ENCODE measurements at places on chromosomes 16 and 17.

DNA sequence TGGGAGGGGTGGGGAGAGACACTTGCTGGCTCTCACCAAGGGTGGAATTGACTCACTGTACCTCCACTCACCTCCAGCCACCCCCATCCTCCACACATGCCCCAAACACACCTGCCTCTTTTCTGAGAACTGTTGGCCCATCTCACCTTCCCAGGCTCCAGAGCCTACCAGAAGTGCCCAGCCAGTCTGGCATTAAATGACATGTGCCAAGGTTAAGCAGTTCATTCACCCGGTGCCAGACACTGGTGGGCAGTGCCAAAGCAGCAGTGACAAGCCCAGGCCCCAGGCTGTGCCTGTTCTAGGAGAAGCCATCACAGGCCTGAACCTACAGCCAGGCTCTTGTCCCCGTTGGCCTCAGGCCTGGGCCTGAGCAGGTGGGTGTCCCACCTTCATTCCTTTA is 11.2 kb downstream of the MVP start:
- DNase-seq: no peak

- no peak for DNase-seq
These were observed 16.9 kb downstream of the CARHSP1 start for GRCh38 chr16:8851761-8852403.

DNA sequence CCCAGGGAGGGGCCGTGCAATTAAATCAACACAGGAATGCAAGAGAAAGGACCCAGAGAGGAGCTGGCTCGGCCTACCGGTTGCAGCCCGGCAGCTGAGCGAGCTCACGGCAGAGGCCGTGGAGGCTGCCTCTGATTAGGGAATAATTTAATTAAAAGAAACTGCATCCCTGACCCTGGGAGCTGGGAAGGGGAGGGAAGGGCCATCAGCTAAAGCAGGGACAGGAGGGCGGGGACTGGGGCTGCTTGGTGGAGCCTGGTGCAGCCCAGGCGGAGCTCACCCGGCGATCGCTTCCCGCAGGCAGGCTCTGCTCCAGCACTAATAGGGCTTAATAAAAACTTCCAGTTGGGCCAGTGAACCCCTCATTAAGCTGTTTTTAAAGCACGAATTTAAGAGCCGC is 43.4 kb downstream of the LMF1 start:
- no peak for DNase-seq

- DNase-seq: no peak
These were observed 72.0 kb upstream of the DNAJA2 start for GRCh38 chr16:47045459-47045858.

DNA sequence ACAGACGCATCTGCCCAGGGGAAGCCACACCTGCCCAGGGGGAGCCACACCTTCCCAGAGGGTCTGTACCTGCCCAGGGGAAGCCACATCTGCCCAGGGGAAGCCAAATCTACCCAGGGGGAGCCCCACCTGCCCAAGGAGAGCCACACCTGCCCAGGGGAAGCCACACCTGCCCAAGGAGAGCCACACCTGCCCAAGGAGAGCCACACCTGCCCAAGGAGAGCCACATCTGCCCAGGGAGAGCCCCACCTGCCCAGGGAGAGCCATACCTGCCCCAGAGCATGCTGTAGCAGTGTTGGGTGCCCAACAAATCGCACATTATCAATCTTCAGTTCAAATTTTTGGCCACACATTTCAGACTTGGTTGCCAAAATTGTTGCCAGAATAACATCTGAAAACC is 19.6 kb downstream of the NPRL3 start:
- DNase-seq: no peak

DNA sequence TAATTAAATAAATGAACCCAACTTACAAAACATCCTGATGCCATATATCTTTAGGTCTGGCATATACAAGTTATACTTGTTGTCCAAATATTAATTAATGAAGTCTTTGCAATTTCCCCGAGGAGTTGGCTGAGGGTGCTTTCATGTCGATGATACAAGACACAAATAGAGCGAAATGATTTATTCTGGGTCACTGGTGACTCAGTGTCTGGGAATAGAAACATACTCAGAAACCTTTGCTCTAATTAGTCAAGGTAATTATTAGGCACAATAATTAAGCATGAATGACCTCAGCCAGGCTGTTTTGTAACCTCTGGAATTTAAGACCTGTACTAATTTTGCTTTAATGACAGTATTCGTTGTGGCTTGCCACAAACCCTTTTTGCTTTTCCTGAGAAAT is 37.0 kb upstream of the HAPSTR1 start:
- no peak for DNase-seq

- DNase-seq: no peak
These were observed 17.4 kb downstream of the CNTNAP4 start for GRCh38 chr16:76294396-76295214.

- no peak for DNase-seq
These were observed 52.0 kb upstream of the SREBF1 start for GRCh38 chr17:17888821-17889220.

DNA sequence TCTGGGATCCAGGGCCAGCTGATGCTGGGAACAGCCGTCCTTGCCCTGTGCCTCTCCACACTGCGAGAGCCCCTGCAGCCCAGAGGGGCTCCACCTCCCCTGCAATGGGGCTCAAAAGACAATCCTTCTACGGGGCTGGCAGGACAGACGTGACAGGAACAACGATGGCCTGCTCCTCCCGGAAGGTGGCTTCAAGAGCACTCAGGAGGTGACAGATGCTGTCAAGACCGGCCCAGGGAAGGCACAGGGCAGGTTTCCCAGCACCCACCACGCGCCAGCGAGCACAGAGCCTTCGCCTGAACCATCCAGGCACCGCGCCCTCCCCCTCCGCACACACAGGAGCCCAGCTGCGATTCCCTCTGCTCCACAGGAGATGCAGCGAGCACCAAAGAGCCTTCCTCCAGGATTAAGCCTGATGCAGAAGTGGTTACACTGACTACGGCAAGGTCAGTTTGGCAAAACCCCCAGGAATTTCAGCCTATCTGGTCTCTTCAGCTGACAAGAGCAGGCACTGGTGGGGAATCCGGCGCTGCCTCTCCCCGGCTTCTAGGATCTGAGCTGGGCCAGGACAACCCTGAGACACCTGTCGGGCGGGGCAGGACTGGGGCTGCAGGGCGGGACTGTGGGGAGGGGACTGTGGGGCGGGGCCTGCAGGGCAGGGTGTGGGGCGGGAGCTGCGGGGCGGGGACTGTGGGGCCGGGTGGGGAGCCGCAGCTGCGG is 103.4 kb downstream of the ZNF778 start:
- DNase-seq: no peak

- no peak for DNase-seq
These were observed 1.9 kb downstream of the NUDT7 start for GRCh38 chr16:77724174-77724573.

DNA sequence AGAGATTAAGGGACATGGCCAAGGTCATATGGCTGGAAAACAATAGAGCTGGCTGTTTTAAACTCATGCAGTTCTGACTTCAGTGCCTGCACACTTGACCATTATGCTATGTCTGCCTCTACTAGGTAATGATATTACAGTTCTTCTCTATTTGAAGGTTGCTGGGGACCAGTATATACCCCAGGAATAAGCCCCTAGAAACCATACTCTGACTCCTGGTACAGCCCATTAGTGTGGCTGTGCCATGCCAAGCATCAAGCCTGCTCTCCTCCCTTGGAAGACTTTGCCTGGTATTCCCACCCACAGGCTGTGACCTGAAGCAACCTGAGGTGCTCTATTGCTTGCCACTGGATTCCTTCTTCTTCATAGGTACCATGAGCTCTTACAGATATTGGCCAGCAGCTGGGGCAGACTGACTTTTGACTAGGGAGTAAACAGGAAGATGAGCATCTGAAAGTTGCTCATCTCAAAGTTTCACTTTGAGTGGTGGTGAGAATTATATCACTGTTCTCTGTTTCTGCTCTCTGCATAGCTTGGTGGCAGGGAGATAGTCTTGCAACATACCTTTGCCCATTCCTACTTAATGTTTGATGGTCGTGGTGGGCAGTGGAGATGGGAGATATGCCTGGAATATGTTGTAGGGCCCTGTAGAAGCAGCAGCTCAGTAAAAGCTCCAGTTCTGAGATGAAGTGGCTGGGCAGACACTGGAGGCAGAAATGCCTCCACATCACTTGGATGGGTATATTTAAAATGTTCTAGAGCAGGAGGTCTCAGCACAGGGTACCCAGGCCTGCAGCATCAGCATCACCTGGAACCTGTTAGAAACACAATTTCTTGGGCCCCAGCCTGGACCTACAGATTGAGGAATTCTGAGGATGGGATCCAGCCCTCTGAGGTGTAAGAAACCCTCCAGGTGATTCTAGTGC is 274.7 kb downstream of the HS3ST4 start:
- DNase-seq: no peak

DNA sequence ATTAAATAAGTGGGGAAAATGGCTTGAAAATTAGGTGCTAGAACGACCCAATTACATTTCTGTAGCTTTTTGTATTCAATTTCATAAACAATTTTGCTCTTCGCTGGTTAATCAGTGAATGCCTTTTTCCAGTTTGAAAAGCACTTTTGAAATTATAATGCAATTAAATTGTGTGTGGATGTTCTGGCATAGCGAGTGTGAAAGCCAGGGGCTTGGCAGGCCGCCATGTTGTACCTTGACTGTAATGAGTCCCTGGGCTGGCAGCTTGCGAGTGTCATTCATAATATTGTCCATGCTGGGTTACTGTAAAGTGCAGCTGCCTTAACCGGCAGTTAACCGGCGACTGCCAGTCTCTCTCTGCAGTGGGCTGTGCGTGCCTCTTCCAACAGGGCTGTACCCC is 177.8 kb downstream of the CCDC182 start:
- DNase-seq: no peak

DNA sequence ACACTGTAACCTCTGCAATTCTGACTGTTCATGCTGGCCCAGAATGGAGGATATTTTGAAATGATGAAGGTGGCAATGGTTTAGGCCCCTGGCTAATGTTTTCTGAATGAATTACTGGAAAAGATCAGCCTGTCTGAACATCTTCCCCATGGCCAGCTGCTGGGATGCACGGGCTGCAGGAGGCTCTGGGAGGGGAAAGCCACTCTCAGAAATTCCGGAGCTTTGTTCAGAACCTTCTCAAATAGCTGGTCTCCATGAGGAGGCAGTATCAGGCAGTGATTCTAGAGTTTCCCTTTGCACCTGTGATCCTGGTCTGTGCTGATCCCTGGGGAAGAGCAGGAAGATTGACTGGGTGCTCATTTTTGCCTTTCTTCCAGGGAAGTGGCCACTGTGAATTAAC is 5.0 kb downstream of the SLC6A2 start:
- DNase-seq: no peak

- DNase-seq: no peak
These were observed 38.5 kb upstream of the NKD1 start for GRCh38 chr16:50509521-50510341.

DNA sequence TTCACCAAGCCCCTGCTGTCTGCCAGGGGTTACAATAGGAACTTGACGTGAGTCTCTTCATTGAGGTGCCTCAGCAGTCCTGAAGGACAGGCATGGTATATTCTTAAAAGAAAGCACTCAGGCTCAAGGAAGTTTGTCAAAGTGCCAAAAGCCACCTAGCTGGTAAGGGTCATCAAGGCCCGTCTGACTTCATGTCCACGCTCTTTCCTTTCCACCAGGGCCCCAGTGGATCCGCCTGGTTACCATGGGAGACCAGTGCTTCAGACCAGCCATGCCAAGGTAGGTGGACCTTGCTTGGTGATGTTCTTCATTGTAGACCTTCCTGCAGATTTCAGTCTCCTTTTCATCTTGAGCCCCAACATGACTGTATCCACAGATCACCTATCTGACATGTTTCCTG is 27.6 kb upstream of the CCL1 start:
- DNase-seq: no peak

DNA sequence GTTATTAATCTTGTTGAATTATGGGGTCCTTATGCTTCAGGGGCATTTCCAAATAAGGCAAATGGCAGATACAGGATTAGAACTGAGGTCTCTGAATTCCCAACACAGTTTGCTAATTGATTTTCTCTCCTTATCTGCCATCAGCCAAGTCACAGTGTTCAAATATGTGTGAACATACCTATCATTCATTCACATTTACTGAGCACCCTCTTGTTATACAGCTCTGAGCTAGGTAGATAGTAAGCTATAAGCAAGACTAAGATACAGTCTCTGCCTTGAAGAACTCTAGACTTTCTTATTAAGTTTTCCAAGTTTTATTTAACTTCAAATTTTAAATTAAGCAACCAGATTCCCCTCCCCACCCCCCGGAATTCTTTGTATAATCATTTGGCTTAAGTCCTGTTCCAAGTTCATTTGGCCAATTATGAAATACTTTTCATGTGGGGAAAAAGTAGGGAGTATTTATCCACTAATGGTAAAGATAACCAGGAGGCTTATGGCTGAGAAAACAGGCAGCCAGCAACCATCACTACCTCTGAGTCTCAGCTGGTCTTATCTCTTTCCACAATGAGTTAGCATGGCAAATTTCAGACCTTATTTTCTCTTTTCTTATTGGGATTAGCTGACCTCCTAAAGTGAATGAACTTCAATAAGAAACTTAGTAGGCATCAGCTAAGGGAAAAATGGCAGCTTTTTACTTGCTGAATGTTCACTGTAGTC is 31.4 kb upstream of the CORO6 start:
- DNase-seq: no peak

- DNase-seq: no peak
These were observed 3.3 kb upstream of the CCL18 start for GRCh38 chr17:36060816-36061215.

GRCh38 chr16:56849690-56850680 is 15.0 kb upstream of the SLC12A3 start:
- DNase-seq: no peak

GRCh38 chr17:19239544-19239943 is 2.4 kb downstream of the EPN2 start:
- DNase-seq: no peak

DNA sequence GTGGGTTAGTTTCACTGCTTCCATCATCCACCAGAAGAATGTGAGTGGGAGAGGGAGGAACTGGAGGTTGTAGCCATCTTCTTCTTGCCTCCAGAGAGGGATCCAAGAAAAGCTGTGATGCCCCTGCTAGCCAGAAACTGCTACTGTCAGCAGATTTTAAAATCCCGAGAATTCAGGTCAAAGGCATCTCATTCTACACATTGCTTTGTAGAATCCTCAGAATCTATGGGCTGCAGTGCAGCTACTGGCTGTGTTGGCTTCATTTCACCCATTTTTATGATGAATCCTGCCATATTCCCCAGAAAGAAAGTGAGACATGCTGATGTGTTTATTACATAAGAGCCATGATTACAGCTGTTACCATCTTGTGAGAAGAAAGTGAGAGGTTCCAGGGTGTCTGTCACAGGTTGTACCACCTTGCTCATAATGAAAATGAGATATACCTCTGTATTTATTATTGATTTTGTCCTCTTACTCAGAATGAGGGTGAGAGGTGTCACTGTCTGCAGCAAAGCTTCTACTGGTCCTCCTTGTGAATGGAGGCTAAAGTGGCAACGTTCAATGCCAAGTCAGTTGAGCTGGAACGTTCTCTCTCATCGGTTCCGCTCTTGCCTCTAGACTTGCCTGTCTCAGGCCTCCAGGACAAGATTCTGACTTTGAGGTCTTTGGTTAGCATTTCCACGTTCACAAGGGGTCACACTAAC is 50.1 kb upstream of the MYH10 start:
- no peak for DNase-seq

DNA sequence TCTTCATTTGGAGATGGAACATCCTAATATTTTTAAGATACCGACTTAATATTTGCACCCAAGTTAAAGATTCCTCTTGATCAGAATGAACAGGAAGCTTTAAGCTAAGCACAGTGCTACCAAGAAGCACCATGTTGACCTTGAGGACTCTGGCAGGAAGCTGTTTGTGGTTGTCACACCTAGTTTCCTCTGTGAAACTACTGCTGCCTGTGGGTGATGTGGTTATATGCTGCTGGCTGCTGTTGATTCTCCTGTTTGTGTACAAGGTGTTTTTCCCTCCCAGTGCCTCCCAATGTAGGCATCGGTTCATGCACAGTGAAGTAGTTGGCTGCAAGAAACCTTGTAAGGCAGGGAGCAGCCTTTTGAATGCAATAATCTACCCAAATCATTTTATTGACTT is 23.4 kb downstream of the RBL2 start:
- peak; percentile 75 for DNase-seq
